Heart right ventricle (tissue), 16 donors: ENCODE measurements at places on chromosomes 11 and 22. TPM values are rescaled to one million over a fixed set of nuclear protein-coding genes. Genes with fewer than 3 reads are reported as not detected.

DNA sequence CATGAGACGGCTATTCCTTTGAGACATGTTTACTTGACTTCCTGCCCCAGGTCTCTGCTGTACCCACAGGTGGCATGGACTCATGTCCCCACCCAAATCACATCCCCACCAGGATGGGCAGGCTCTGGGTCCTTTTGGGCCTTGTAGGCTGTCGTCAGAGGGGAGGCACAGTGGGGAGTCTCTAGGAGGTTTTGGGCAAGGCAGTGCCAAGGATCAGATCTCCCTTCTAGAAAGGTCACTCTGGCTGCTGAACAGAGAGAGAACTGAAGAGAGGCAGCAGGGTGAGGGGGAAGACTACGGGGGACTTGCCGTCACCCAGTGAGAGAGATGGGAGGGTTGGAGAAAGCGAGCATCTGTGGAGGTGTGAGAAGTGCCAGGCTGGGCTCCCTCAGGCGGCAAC lies 4.6 kb upstream of the KCNQ1OT1 start:
- DNase-seq, result no peak

- DNase-seq, result peak; percentile 71
Observed at GRCh38 chr11:44032299-44033085, 15.3 kb upstream of the ACCSL start.

- DNase-seq, result no peak
Observed at GRCh38 chr11:20444535-20444934, 57.0 kb downstream of the PRMT3 start.

GRCh38 chr22:20783844-20784723 lies 10.2 kb downstream of the SERPIND1 start:
- DNase-seq, result peak; percentile 23

- no peak for DNase-seq
Observed at GRCh38 chr22:29912605-29913398, 29.8 kb downstream of the MTMR3 start.

GRCh38 chr11:71209656-71210055 lies 42.7 kb downstream of the SHANK2 start:
- DNase-seq, result no peak

DNA sequence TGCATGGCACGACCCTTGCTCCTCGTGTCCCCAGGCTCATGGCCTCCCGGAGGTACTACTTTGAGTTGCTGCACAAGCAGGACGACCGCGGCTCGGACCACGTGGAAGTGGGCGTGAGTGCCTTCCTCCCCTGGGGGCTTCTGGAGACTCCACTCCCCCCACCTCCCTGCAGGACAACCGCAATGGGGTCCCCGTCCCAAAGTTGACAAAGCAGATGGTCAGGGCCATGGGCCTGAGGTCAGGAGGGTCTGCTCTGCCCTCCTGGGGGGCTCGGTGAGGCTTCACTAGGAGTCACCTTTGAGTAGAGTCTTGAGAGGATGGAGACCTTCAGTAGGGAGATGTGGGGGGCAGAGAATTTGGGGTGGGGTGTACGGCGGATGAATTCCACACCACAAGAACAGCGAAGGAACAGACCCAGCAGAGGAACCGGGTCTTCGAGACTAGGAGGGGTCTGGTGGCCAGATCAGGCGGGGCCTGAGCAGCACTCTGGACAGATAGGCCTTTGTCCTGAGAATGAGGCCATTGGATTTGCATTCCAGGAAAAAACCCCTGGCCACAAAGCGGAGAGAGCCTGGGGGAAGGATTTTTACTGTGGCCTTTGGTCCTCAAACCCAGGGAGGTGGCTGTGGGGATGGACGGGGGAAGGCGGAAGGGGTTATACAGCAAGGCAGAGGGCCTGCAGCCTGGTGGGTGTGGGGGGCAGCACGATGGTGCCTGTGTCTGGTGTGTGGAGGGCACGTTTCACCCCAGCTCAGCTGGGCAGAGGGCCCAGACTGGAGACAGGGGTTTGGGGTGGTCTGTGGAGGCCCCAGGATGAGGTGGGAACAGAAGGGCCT lies 4.6 kb downstream of the B4GALNT4 start:
- DNase-seq, result no peak

- DNase-seq, result no peak
Observed at GRCh38 chr11:130394615-130395014, 33.8 kb downstream of the ADAMTS8 start.

GRCh38 chr11:64568041-64568571 lies 22.9 kb upstream of the SLC22A12 start:
- no peak for DNase-seq

DNA sequence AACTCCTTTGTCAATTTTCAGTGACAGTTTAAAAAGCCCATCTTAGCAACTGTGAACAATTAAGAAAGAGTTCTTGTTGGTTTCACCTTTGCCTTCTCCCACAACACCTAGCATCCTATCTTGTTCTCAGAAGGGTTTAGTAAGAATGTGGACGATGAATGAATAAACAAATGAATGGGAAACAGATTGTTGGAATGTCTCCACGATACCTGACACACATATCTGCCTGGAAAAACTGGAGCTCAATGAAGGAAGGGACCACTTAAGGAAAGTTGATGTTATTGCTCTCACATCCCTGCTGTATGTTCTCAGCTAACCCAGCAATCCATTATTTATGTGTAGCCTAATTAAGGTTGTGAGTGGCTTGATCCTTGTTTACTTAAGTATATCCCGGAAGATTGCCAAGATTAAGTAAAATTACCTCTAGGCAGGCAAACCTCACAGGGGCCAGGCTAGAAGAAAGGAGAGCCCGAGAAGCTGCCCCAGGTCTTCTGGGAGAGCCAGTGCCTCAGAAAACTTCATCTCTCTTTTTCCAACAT lies 286.4 kb downstream of the NXPE2 start:
- no peak for DNase-seq

DNA sequence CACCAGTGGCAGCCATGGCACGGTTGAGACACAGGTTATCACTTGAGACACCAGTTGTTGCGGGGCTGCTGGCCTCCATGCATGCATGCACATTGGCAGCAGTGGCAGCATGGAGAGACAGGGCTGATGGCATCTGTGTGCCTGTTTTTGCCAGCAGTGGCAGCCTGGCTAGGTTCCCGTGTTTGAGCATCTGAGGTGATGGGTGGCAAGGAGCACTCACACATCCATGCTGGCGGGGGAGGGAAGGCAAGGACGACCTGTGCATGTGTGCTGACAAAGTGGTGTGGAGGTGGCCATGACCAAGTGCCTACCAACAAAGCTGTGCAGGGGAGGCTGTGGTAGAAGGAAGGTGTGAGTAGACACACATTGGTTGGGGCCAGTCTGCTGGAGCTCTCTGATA lies 133.5 kb downstream of the CNTN5 start:
- DNase-seq, result no peak

DNA sequence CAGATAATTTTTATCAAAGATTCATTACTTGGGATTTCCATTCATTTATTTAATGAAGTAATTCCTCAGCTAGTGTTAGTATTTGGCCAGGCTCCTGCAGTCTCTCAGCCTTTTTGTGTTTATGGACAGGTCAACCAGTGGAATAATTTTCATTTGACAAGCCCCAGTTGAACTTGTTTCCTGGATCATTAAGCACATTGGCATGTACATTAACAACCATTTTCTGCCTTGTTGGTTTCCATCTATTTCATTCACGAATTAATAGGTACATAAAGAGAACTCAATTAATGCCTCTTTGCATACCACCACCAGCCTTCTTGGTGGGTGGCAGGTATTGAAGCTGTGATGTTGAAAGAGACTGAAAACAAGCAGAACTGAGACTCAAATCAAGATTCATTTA lies 745.2 kb downstream of the KCNA4 start:
- no peak for DNase-seq

- DNase-seq, result no peak
Observed at GRCh38 chr11:108025387-108026080, 16.8 kb downstream of the CUL5 start.

- DNase-seq, result peak; percentile 70
Observed at GRCh38 chr11:34358728-34359547, 1.1 kb upstream of the ABTB2 start.

GRCh38 chr11:12019337-12019736 lies 10.9 kb upstream of the DKK3 start:
- DNase-seq, result no peak

DNA sequence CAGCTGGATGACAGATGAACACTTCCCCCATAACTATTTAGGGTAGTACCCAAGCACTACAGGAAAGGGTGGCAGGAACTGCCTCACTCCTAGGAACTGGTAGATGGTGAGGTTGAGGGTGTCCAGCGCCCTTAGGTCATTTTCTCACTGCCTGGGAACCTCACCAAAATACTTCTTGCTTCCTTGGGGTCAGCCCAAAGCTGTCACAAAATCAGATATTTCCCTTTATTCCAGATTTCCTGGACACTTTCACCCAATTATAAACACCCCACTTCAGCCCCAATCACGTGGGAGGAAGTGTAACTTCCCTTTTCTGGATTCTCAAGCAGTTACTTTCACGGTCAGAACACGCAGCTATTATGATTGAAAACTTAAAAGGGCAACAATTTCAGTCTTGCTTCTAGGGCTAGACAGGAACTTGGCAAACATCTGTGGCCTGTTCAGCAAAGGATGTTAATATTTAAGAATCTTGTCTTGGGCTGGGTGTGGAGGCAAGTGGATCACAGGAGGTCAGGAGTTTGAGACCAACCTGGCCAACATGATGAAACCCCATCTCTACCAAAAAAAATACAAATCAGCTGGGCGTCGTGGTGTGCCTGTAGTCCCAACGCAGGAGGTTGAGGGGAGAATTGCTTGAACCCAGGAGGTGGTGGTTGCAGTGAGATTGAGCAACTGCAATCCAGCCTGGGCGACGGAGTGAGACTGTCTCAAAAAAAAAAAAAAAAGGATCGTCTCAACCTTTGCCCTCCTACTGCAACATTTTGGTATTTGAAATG lies 4.0 kb downstream of the FTH1 start:
- DNase-seq, result no peak

DNA sequence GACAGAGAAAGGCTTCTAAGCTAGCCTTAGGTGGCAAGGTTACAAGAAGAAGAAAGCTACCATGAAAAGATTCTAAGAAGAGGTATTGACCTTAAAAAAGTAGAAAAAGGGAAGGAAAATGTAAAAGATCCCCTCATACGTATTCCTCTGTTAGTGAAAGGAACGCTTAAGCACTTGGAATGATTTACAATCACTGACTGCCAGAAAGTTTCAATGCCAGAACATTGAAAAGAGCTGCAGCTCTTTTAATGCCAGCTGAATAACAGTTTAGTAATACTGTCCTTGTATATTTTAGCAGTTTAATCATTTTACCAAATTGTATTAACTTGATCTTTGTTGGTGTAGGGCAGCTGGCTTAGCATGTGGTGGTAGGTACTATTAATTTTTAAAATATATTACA lies 650.7 kb downstream of the FAM181B start:
- DNase-seq, result no peak

DNA sequence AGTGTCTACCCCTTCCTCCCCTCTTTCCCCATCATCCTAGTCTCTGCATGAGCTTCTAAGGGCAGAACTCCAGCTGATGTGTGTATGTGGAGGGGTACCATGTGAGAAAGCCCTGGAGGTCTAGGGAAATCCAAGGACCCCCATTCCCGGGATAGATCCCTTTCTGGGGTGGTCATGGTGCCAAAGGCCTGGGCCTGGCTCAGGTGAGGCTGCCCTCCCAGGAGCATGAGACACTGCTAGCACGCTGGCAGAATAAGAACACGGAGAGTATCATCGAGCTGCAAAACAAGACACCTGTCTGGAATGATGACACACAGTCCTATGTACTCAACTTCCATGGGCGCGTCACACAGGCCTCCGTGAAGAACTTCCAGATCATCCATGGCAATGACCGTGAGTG lies 19.6 kb downstream of the TUB start:
- no peak for DNase-seq

- no peak for DNase-seq
Observed at GRCh38 chr11:126135235-126136176, 72.8 kb upstream of the CDON start.

- no peak for DNase-seq
Observed at GRCh38 chr11:62044639-62045121, 77.2 kb upstream of the FTH1 start.

GRCh38 chr11:108571001-108571400 lies 22.6 kb downstream of the EXPH5 start:
- DNase-seq, result no peak

GRCh38 chr22:39437791-39438704 lies 18.8 kb upstream of the MGAT3 start:
- no peak for DNase-seq

- DNase-seq, result no peak
Observed at GRCh38 chr11:78961937-78962701, 387.5 kb upstream of the NARS2 start.

- no peak for DNase-seq
Observed at GRCh38 chr11:125262194-125262829, 97.8 kb downstream of the PKNOX2 start.

DNA sequence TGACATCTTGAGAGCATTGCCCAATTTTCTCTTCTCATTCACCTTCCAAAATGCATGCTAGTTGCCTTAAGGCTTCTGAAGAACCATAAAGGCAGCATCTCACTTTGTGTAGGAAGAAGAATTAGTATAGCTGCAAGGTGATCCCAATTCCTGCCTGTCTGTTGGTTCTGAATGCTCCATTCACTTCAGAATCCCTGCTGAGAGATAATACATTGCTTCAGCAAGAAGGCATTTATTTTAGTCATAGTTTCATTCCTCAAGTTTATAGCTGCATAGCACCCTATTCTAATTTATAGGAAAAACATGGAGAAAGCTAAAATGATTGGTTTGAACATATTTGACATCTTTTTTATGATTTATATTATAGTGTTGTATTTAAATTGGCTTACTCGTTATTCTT lies 181.3 kb downstream of the METTL15 start:
- DNase-seq, result no peak

OR2AG1 gene
- total RNA-seq, result not detected

CSTPP1 gene
- 12.7 TPM for total RNA-seq

GAL3ST3 gene
- total RNA-seq, result 2.8 TPM

DEUP1 gene
- total RNA-seq, result not detected

ZFTA gene
- total RNA-seq, result 10.2 TPM

SCO2 gene
- total RNA-seq, result not detected

C11orf42 gene
- total RNA-seq, result not detected
